Activated T-helper 1 cell treated with anti-CD3 and anti-CD28 coated beads, Interleukin-2, amount 50 U/mL, for 16 hours (primary cell): ENCODE measurements at places on chromosomes 3 and 15.

DNA sequence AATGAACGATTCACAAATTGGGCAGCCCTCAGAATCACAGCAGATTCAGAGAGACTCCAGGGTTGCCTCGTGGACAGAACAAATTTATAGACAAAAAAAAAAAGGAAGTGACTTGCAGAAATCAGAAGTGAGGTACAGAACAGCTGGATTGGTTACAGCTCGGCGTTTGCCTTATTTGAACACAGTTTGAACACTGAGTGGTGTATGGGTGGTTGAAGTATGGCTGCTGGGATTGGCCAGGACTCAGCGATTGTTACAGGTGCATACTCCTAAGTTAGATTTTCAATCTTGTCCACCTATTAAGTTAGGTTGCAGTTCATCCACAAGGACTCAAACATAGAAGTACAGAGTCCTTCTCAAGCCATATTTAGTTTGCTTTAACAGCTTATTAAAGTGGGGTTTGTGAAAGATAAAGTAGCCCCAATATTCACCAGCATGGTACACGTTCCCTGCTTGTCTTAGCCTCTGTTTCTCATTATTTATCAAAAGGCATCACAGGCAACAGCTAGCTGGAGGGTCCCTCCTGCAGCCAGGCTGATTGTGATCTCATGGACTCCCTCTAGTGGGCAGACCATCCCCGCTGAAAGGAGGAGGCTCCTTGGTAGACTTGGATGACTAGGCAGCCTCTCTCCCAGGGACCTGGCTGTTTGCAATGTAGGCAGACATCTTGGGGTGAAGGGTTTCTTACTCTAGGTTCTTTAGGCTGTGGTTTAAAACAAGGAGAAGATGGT is 17.6 kb upstream of the ALDH1L1 start:
- DNase-seq: no peak

GRCh38 chr3:117550766-117551165 is 841.2 kb downstream of the TUSC7 start:
- DNase-seq: no peak

GRCh38 chr3:44996556-44996969 is 20.5 kb downstream of the EXOSC7 start:
- no peak for DNase-seq

- DNase-seq: no peak
Observed at GRCh38 chr3:142098964-142099363, 50.4 kb downstream of the TFDP2 start.

DNA sequence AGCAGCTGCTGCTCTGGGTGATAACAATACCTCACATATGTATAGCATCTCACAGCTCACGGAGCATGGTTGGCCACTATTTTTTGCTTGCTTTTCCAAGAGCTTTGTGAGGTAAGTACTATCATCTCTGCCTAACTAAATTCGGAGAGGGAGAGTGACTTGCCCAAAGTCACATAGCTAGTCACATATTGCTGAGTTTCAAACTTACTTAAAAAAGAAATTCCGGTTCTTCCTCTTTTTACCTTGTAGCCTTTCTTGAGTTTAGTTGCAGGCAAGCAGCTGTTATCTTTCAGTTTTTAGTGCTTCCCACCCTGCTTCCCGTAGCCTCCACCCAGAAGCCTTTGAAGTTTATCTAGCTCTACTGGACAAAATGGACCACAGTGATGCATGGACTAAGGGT is 309.2 kb downstream of the PDCD6IP start:
- DNase-seq: no peak

GRCh38 chr15:33778852-33779251 is 189.4 kb upstream of the CHRM5 start:
- no peak for DNase-seq

- no peak for DNase-seq
Observed at GRCh38 chr15:82275410-82275809, 12.8 kb downstream of the SAXO2 start.

GRCh38 chr15:82647045-82647834 is at the start of gene CPEB1:
Gene CPEB1 (minus strand): TSS chr15:82647363. CDS start chr15:82628459, 18,904 bp downstream.
- DNase-seq: no peak

DNA sequence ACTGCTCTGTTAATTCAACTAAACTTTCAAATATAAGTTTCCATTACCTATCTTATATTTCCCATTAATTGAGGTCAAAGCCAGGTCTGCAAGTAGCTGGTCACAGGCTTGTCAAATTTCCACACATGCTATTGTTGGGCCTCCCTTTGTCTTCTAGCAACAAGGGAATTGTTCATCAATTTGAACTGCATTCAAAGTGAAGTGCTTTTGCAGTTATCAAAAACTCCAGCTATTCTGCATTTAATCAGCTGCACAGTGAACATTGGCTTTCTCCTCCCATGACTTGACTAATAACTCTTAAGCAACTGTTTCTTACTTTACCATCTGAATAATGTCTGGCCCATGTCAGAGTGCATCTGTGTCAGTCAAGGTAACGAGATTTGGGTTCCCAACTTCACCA is 198.4 kb downstream of the KCNH8 start:
- DNase-seq: no peak

GRCh38 chr3:129316248-129317013 is 37.8 kb downstream of the HMCES start:
- DNase-seq: peak; percentile 89

DNA sequence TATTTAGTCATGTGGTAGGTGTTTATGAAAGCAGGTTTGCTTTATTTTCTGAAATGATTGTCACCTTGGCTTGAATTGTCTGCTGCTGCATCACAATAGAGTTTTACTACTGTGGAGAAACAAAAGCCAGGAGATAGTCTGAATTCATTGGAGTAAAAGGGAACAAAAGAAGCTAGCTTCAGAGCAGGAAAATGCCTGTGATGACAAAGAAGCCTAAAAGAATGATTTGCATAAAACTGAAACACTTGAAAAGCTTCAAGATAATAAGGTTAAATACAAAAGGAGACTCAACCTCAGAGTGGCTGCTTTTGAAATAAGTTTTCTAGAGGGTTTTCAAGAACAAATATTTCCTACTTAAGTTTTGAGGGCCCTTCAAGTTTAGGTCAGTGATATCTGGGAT is 138.3 kb downstream of the PTPRG start:
- DNase-seq: no peak

- DNase-seq: no peak
Observed at GRCh38 chr15:70249616-70250015, 151.9 kb upstream of the TLE3 start.

GRCh38 chr3:152278756-152279427 is 10.2 kb downstream of the MBNL1 start:
- no peak for DNase-seq

DNA sequence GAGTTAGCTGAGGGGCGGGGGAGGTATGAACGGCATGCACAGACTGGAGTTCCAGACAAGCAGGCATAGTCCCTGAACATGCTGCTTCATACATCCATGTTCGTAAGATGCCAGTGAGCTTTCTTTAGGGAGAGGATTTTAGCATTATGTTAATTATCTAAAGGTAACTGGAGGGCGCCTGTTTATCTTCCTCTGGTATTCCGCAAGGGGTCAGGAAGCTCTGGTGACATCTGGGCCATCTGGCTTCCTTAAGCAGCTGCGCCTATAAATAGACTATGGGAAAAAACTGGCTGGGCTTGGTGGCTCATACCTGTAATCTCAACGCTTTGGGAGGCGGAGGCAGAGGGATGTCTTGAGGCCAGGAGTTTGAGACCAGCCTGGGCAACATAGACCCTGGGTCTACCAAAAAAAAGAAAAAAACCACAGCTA is 1.5 kb upstream of the FBXO22 start:
- DNase-seq: no peak

DNA sequence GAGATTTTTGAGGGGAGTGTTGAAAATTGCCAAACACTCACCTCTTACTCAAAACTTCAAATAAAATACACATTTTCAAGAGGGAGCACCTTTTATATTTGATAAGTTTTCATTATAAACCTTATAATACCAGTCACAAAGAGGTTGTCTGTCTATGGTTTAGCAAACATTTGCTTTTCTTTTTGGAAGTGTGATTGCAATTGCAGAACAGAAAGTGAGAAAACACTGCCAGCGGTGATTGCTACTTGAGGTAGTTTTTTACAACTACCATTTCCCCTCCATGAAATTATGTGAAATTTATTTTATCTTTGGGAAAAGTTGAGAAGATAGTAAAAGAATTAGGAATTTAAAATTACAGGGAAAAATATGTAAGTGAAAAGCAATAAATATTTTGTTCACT is 20.1 kb downstream of the DIPK2A start:
- no peak for DNase-seq

DNA sequence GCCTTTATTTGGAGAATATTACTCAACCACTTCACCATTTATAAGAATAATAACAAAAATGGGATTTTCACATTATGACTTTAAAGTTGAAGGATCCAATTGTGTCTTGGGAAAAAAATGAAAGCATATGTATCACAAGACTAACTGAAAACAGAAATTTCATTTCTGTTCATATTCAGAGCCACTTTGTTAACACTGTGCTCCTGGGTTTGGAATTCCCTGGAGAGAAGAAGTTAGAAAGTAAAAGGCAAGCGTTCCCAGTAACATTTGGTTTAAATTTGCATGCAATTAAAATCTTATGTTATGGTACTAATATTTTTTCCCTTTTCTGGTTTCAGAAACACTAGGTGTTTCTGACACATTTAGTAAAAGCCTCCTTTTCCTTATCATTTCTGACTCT is 230.8 kb downstream of the RBMS3 start:
- no peak for DNase-seq

DNA sequence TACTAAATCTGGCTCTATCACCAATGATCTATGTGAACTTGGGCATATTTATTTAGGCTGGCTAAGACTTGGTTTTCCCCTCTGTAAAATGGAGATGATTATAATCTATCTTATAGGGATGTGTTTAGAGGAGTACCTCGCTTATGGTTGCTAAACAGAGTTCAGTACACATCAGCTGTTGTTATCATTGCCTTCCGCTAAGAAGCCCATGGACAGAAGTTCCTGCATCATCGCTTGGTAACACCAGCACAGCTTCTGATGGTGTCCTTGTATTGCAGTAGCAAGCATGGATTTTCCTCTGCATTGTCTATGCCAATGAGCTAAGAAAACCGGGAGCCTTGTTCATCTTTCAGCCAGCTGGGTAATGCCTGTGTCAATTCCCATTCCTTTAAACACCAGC is 73.1 kb upstream of the LRTM1 start:
- no peak for DNase-seq

GRCh38 chr15:42267286-42267685 is 5.7 kb upstream of the GANC start:
- no peak for DNase-seq

DNA sequence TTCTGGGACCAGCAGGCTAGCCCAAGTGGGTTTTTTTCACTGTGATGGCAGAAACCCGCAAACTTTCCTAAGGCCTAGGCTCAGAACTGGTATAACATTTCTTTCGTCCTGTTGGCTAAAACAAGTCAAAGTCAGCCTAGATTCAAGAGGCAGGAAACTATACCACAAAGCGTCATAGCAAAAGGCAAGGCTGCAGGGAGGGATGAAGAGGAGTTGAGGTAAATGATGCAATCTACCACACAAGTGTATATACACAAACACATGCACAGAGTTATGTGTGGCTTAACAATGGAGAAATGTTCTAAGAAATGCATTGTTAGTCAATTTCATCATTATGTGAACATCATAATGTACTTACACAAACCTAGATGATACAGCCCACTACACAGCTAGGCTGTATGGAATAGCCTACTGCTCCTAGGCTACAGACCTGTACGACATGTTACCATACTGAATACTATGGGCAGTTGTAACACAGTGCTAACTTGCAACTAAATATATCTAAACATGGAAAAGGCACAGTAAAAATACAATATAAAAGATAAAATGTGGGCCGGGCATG is 225.6 kb downstream of the TBL1XR1 start:
- no peak for DNase-seq

DNA sequence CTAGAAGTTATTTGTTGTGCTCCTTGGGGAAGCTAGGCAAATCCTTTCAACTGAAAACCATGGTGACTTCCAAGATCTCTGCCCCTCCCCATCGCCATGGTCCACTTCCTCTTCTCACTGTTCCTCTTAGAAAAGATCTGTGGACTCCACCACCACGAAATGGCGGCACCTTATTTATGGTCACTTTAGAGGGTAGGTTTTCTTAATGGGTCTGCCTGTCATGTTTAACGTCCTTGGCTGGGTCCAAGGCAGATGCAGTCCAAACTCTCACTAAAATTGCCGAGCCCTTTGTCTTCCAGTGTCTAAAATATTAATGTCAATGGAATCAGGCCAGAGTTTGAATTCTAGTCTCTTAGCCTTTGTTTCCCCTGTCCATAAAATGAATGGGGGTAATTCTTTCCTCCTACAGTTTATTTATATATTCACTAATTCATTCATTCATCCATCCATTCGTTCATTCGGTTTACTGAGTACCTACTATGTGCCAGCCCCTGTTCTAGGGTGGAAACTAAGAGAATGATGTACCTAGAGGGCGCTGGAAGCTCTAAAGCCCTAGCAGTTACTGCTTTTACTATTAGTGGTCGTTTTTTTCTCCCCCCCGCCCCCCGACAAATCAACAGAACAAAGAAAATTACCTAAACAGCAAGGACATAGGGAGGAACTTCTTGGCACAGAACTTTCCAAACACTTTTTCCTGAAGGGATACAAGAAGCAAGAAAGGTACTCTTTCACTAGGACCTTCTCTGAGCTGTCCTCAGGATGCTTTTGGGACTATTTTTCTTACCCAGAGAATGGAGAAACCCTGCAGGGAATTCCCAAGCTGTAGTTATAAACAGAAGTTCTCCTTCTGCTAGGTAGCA is 657 bp downstream of the PATL2 start:
- no peak for DNase-seq

- DNase-seq: no peak
Observed at GRCh38 chr3:81728766-81729544, 32.5 kb downstream of the GBE1 start.

DNA sequence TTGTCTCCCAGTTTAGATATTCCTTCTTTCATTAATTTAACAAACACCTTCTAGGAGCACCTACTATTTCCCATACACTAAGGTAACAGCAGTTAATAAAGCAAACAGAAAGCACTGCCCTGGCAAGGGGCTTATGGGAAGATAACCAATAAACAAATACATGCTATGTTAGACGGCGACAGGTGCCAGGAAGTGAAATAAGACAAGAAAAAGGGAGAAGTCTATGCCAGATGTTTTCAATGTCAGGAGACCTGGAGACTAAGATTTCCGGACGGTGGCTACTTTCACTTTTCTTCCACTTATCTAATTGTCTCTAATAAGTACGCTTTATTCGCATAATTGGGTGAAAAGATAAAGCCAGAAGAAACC is 32.5 kb upstream of the ZNF445 start:
- no peak for DNase-seq

- DNase-seq: no peak
Observed at GRCh38 chr15:38531509-38531908, 33.1 kb downstream of the RASGRP1 start.
